ENCODE measurements at places on chromosomes 7 and 10.

DNA sequence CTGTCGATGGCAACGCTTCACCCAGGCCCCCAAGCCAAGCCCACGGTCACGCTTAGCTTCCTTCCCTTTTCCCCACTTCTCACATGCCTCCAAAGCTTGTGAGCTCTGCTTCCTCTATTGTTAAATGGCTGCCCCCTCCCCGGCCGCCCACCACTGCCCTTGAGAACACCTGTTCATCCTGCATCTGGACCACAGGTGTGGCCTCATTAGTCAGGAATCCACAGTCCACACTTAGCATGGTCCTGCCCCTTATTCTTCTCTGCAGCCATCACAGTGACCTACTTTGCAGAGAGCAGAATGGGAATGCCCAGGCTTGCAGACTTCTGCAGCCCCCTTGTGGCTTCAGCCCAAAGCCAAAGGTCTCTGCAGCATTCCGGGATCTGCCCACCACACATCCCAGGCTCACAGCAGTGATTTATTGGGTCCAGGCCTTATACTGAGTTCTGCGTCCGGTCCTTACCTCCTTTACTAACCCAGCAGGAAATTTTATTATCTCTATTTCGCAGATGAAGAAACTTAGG lies 66.9 kb downstream of the PTPRE start:
- DNase-seq = no peak

GRCh38 chr7:47340517-47340916 lies 241.4 kb downstream of the TNS3 start:
- no peak for DNase-seq

DNA sequence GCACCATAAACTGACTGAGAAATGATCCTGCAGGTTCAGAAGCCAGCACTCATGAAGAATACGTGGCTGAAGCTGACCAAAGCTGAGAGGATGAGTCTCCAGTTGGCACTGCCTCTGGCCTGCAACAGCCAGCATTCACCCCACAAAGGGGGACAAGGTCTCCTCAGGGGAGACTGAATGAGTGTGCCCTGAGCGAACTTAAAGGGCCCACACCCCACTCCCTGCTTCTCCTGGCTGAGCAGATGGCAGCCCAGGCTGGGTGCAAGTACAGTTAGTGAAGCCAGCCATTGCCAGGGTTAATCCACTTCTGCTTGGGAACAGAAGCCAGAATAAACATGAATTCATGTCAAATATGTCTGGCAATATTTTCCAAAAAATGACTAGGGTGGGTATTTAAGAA lies 98.1 kb downstream of the PPP1R17 start:
- DNase-seq = no peak

GRCh38 chr10:70359017-70359550 lies 23.3 kb downstream of the LRRC20 start:
- DNase-seq = no peak

DNA sequence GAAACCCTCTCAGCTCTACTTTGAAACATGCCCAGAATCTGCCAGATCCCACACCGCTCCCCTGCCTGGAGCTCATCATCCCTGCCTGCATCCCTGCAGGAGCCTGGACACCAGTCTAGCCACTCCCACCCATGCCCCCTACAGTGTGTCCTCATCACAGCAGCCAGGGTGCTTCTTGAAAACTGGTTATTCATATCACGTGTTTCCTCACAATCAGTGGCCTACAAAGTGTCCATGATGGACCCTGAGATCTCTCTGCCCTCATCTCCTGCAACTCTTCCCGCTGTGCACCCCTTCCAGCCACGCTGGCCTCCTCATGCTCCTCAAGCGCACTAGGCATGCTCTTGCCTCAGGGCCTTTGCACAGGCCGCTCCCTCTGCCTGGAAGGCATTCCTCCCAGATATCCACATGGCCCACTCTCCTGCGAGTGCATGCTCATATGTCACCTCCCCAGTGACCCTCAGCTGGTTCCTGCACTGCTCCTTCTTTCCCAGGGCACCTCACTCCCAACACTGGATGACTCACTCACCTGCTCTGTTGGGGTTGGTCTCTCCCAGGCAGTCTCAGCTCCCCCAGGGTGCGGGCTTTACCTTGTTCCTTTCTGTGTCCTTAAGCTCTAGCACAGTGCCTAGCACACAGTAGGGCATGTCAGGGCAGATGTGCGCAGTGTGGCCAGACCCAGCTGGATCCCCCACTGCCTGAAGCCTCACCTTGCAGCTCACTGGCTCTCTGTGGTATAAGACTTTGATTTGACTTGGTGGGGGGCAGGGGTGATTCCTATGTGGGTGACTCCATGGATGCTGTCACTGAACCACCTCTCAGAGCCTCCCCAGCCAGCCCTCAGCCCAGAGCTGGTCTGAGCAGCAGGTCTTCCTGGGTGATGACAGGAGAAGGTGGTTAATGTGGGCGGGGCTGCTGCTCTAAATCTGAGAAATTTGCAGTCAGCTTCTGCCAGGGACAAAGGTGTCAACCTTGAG lies 37.3 kb downstream of the CDH23 start:
- DNase-seq = no peak
